NCI-H526 (cell line): ENCODE measurements at places on chromosomes 12 and 14.
A peak's percentile ranks its signal among the peaks of the same experiment; 100 is the strongest.

DNA sequence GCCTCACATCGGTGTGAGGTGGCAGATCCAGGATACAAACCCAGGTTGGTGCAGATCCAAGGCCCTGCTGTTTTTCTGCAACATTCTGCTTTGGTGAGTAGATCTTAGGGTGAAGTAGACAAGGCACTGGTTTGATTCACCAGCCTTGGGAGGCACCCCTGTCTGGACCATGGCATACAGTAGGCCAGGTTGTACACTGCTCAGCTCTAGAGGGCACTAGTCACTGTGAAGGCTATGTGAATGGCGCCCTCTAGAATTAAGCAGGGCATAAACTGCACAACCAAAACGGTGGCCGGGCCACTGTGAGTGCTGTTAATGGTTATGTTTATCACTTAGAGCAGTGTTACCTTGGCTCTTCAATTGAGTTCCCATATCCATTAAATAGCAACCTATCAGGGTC is 280.6 kb upstream of the PWP1 start:
- DNase-seq: peak; percentile 62

- no peak for DNase-seq
These were observed 95.4 kb upstream of the SLC38A4 start for GRCh38 chr12:46921048-46921763.

GRCh38 chr12:12934556-12934955 is 17.4 kb downstream of the GPRC5D start:
- DNase-seq: no peak

GRCh38 chr12:39368096-39368495 is 74.8 kb downstream of the KIF21A start:
- DNase-seq: no peak

- no peak for DNase-seq
These were observed 1.3 kb downstream of the R3HDM2 start for GRCh38 chr12:57429473-57430111.

GRCh38 chr14:68318828-68319227 is 474.0 kb downstream of the ZFP36L1 start:
- DNase-seq: no peak
